ENCODE measurements at places on chromosomes 1 and 21. TPM values are rescaled to one million over a fixed set of nuclear protein-coding genes. Genes with fewer than 3 reads are reported as not detected.

DNA sequence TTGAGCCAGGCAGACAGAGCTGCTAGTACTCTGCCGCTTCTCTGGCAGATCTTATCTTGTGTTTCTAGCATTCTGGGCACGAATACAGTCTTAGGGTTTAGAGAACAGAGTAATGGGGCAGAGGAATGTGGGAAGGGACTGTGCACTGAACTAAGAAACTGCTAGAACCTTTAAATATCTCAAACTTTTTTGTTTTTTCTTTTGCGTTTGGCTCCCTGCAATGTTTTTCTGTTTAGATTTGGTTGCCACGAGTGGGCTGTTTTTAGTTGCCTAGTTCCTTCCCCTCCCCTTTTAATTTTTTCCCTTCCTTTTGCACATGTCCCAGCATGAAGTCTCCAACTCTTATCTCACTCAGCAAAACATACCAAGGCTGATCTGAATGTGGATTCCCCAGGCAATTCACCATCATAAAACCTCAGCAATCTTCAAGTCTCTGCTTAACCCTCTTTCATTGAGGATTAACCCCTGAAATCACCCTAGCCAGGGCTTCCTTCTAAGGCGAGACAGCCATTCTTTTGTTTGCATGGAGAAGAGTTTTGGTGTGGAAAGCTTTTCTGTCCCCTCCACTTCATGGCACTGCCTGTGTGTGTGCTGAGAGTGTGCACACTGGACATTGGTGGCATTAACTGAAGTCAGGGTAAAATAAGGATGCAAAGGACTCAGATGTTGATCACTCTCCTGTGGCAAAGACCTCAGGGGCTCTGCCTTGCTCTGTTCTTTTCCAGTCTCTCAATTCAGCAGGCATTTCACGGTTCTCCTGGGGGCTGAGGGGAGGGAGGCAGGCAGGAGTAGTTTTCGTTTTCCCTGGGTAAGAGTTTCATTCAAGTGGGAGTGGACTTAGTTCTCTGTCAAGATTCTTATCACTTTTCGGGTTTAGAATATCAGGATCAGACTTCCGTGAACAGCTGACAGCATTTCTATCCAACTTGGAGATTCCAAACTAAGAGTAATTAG is 2.8 kb upstream of the ATF3 start:
- DNase-seq = no peak

DNA sequence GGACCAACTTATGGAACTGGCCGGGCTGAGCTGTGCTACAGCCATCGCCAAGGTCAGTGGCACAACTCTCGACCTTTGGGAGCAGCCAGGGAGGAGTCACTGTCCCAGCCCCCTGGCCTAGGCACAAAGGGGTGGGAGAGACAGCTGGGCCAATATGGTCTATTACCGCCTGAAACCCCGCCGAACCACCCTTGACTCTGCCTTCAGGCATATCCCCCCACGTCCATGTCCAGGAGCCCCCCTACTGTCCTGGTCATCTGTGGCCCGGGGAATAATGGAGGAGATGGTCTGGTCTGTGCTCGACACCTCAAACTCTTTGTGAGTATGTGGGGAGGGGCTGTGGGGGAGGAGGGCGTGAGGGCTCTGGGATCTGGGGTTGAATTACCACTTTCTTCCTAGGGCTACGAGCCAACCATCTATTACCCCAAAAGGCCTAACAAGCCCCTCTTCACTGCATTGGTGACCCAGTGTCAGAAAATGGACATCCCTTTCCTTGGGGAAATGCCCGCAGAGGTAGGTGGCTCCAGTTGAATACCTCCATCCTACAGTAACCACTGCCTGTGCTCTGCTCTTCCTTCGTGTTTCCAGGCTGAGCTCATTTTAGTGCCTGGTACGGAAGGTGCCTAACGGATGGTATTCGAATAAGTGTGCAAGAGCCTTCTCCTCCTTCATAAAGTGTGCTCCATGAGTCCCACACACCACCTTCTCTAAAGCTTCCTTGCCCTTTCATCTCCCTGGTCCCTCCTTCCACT is 758 bp downstream of the NAXE start:
- no peak for DNase-seq

Gene EGLN1
- 44.2 TPM for polyA plus RNA-seq

DNA sequence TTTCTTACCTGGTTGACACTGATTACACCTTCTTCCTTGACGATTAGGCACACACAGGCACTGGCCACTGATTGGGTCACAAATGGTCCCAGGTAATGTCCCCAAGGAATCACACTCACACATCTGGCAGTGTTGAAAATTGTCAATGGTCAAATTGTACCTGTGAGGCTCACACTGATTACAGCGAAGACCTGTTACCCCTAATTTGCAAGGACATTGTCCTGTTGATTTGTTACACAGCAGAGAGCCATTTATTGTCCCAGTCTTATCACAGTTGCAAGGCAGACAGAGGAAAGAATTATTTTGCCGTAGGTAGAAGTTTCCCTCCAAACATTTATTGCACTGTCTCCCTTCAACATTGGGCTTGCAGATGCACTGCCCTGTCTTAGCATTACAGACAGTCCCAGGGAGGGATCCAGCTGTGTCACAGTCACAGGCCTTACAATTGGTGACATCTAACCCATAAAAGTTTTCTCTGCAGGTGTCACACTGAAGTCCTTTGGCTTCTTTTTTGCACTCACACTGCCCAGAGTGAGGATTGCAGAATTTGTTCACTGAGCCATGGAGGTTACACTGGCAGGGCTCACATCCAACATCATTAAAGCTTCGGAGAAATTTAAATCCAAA is 176.6 kb downstream of the USH2A start:
- no peak for DNase-seq

GRCh38 chr1:31593770-31594632 is 17.7 kb downstream of the TINAGL1 start:
- DNase-seq = no peak

DNA sequence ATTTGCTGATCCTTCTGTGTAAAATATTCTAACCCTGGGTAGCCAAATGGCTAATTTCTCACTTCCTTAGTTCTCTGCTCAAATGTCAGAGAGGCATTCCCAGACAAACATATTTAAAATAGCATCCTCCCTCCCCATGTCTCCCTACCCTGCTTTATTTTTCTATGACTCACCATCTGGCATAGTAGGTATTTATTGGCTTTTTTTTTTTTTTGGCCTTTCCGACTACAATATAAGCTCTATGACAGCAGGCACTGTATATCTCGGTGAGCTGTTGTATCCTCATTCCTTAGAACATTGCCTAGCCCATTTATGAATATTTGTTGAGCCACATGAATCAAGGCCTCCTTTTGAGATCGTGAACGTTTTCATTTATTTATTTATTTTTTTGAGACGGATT is 1.5 kb upstream of the NEK7 start:
- DNase-seq = no peak

Gene XKR8
- polyA plus RNA-seq = 7.6 TPM

Gene DSTYK
- 19.9 TPM for polyA plus RNA-seq

GRCh38 chr1:167663002-167663772 is 33.2 kb downstream of the RCSD1 start:
- DNase-seq = no peak

DNA sequence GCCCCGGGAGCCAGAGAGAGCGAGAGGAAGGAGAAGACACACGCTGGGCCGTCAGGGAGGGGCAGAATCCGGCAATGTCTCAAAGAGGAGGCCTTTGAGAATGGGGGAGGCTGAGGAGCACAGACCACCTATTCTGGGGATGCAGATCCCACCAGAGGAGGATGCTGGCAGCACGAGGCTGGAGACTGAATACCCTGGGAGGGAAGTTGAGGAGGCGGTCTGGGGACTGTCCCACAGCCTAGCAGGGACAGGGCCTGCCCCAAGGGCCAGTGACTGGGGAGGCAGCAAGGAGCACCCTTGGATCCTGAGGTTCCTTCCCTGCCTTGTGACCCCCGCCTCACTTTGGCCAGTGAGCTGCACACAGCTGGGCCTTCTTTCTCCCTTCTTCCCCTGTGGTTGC is 49.2 kb downstream of the SLC37A1 start:
- DNase-seq = no peak

Gene ASPM
- polyA plus RNA-seq = 24.4 TPM

- DNase-seq = no peak
These were observed 118.0 kb downstream of the CAPN8 start for GRCh38 chr1:223547316-223548114.

DNA sequence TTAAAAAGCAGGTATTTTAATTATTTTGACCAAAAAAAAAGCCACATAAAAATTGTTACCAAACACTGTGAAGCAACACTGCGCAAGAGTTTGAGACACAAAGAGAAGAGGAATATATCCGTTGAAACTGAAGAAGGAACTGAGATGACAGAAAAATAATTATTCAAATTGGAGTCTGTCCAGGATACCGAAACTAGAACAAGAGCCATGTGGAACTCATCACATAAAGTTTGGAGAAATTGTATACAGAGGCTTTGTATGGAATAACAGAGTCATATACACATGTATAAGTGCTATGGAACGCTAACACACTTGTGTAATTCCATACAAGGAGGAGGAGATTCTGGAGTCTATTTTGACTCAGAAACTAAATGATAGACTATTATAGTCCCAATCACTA is 675.1 kb upstream of the ADGRL2 start:
- DNase-seq = no peak

DNA sequence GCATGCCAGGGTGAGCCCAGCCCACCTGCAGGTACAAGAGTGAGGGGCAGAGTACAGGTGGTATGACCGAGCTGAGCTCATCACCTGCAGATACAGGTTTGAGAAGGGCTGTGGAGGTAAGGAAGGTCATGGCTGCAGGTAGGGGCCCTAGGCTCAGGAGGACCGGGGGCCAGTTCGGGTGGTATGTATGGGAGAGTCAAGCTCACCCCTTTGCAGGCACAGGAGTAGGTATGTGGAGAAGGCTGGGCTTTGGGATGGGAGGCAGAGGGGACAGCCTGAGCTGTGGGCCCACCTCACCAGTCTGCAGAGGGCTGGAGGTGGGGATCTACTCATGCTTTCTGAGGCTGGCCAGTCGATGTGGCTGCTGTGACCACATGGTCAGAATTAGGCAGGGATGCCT is 17.2 kb downstream of the PODN start:
- no peak for DNase-seq

Gene VSIG8
- 0.73 TPM for polyA plus RNA-seq

Gene TAGLN2
- polyA plus RNA-seq = 149 TPM

DNA sequence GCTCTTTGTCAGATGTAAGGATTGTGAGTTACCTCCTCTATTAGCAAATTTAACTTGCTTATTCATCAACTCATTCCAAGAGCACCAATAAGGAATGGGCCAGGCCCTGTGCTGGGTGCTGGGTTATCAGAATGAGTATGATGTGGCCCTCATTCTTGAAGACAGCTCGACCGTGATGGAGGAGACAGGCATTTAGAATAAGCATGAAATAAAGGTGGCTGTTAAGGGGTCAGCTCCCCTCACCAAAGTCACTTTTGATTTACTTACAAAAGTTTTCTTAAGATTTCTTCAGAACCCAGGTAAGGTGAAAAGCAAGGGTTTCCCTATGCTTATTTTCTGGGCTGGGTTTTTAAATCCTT is 15.3 kb upstream of the PADI1 start:
- DNase-seq = no peak

DNA sequence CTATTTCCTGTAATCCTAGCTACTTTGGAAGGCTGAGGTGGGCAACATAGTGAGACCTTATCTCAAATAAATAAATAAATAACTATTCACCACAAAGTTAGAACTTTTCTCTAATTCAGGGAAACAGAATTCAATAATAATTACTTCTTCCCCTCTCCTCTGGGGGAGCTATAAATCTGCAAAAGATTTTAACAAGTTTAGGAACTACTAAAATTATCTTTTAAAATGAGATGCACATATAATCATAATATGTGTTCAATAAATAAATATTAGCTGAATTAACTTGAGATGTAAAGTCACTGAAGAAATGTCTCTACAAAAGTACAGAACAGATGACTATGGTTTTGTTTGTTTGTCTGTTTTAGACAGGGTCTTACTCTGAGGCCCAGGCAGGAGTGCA is 14.1 kb downstream of the WDR47 start:
- DNase-seq = no peak

DNA sequence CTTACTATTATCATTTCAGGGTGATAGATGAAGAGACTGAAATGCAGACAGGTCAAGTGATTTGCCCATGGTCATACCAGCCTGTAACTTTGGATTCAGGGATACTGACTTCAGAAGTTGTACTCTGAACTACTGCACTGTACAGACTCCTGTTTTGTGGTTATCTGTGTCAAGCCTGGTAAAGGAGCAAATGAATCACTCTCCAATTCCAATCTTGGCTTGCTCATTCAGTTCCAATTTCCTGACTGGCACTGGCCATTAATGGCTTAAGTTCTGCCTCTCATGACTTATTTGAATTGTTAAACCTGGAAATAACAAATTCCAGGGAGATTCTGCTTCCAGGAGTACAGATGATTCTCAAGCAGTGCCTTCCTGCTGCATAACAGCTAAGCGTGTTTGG is 45.4 kb upstream of the PLD5 start:
- DNase-seq = no peak

DNA sequence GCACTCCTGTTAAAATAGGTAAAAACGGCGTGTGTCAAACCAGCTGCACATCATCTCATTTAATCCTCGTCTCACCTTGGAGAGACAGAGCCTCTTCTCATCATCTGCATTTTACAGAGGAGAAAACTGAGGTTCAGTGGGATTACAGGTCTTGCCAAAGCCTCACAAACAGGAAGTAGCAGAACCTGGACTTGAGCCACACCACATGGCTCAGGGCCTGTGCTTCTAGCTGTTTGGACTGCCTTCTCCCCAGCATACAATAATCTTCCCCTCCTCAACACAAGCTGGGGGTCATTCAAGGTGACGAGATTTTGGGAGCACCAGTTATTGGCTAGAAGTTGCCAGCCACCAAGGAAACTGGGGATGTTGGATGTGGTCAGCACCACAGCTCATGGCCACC is 167.9 kb upstream of the ZC3H12A start:
- no peak for DNase-seq

Gene FASLG
- polyA plus RNA-seq = 0.10 TPM

GRCh38 chr1:163290025-163290640 is 31.6 kb upstream of the NUF2 start:
- DNase-seq = no peak

Gene ATAD3C
- 2.6 TPM for polyA plus RNA-seq

GRCh38 chr1:41241354-41241748 is 755 bp downstream of the SCMH1 start:
- no peak for DNase-seq

Data from left renal cortex interstitium (tissue), 4 donors.